ENCODE measurements at places on chromosomes 16 and 17.

GRCh38 chr17:76469076-76469990 lies 1.9 kb downstream of the AANAT start:
- DNase-seq, result no peak

- no peak for DNase-seq
These were observed 220.1 kb upstream of the GSE1 start for GRCh38 chr16:85392756-85393673.

GRCh38 chr16:31456988-31457360 lies 2.3 kb upstream of the ARMC5 start:
- no peak for DNase-seq

DNA sequence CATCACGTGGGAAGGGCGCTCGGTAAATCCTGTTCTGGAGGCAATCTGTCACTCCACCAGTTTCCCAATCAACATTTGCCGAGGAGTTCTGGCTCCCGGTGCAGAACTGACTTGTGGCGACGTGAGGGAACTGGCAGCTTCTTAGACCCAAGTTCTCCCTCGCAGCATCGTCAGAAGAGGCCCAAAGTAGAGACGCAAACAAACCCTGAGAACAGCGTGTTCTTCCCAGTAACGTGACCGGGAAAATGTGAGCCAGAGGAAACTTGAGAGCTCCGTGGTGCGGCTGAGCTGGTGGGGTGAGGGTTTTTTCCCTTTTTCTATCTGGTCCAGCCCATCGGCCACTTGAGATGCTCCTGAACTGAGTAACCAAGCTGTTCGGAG lies 158.9 kb upstream of the CACNG5 start:
- no peak for DNase-seq

- no peak for DNase-seq
These were observed 83.3 kb upstream of the C16orf82 start for GRCh38 chr16:26983426-26983825.

DNA sequence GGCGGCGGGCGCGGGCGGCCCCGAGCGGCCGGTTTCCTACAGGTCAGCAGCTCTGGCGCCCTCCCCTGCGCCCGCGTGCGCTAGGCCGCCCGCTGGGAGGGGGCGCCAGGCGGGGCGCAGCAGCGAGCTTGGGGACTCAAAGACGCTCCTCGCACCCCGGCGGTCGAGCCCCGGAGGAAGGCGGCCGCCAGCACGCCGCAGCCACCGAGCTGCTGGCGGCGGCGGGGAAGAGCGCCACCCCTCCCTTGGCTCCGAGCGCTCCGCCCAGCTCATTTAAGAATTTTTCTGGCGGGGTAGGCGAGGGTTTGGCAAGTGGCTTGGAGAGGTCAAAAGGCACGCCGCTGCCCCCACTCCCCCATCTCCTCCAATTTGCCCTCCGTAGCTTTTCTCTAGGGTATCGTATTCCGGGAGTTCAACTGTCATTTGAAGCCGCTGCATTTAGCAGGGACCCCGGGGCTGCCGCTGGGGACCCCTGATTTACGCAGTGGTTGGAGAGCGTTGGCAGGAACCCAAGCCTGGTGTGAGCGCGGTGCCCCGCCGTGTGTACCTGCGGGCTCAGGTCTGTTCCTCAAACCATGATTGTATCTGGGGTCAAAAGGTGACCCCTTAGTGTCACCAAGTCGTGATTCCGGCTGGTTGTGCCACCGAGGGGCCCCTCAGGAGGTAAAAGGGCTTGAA lies 59.5 kb upstream of the GSE1 start:
- DNase-seq, result no peak

DNA sequence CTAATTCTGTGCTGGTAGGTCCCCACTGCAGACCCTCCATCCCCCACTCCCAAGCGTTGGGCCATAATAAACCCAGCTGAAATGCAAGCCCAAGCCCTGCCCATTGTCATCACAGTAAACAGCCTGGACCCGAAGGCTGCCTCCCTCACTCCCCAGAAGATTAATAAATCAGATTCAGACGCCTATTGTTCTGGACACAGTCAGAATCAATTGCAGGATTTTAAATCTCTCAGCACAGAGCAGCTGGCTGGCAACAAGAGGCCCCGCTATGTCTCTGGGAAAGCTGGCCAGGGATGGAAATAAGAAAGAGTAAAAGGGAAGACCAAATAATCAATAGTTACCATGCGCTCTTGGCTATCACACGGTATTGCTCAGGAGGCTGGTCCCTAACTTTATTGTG lies 93.9 kb downstream of the C17orf67 start:
- DNase-seq, result no peak

DNA sequence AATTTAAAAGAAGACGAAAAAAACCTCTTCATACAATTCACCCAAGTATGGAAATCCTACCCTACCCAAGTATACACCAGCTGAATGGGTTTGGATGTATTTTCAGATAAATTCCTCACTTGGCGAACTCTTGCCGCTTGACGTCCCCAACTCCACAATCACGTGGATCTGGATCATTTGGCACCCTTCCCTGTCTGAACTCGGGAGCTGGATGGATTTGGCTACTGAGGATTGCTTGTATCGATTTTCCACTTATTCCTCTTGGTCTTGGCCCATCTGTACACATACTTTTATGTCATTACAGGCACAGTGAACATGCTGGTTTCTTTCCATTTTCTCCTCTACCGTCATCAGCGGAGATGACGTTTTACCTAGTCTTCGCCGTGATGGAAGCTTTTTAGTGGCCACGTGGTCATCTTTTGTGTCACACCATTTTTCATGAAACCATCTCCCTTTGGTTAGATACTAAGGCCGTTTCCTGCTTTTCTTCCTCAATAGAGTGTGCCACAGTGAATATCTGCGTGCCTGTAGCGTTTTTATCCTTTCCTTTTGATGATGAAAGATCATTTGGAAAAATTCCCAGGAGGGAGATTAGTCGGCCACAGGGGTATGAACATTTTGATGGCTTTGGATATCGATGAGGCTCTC lies 47.1 kb downstream of the CMIP start:
- DNase-seq, result peak; percentile 35

DNA sequence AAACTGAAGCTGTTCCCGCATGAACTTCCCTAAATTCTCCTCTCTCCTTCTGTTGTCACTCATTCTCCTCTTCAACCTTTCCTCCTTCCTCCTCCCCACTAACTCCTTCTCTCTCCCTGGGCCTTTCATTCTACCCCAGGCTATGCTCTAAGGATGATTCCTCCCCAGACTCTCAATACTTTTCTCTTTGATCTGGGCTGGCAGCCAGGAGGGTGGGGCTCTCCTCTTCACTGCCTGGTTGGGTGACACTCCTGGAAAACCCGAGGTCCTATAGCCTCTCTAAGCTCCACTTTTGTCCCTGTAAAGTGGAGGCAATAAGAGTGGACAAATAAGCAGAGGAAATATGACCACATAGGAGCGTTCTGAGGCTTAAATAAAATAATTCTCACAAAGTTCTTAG lies 46.2 kb downstream of the HSD17B2 start:
- DNase-seq, result no peak

DNA sequence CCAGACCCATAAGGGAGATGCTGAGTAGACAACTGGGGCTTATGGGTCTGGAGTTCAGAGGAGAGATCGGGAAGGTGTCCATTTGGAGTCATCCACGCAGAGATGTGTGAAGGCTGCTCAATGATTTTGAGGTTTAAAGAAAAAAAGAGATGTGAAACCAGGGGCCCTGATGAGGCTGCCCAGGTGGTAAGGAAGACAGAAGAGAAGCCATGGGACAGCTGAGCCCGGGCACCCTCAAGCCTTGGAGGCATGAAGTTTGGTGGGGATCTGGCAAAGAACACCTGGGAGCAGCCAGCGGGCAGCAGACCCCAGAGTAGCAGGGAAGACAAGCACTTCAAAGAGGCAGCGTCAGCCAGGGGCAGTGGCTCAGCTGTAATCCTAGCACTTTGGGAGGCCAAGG lies 20.8 kb upstream of the MYO15B start:
- no peak for DNase-seq

DNA sequence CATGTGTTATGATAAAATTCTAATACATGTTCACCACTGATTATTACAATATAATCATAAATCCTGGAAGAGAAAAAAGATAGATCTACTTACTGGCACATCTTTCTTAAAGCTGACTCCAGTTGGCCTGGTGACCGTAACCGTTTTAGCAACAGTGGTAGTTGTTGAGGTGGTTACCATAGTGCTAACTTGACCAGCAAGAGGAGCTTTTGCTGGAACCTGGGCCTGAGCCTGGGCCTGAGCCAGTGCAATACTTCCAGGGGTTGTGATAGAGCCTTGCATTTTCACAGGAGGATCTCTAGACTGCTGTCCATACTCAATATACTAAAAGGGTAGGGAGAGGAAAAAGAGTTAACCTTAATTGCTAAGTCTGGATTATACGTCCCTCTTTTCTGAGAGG lies 36.2 kb downstream of the SETD6 start:
- no peak for DNase-seq

- DNase-seq, result no peak
These were observed 17.3 kb downstream of the C17orf100 start for GRCh38 chr17:6668727-6669425.

- no peak for DNase-seq
These were observed 17.4 kb downstream of the WNT9B start for GRCh38 chr17:46868689-46869187.

- no peak for DNase-seq
These were observed 266.7 kb downstream of the ENGASE start for GRCh38 chr17:79341222-79341780.

DNA sequence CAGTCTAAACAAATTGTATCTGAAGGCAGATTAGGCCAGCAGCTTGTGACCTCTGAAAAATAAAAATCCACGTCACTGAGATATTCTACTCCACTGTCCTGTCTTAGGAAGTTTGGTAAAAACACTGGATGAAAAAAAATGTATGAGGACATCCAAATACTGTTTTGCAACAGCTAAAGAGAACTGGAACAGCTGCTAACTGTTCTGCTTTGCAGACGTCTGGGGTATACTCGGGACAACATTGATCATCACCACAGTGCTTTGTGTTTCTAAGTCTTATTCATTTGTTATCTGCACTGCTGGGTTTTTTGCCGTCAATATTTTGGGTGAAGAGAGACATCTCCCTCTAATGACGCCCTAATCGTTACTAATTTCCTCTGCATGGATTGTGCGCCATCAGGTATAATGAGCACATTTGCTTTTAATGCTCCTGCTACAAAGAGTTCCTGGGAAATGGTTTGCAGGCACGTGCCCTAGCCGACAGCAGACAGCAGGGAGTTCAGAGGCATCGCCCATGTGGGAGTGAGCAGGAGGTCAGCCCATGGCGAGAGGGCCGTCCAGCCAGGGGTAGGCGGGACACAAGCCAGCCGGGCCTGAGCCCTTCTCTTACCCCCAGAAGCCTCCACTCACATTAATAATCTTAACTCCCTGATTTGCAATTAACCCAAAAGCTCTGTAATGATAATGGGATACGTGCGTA lies 87.0 kb downstream of the CBLN1 start:
- no peak for DNase-seq

GRCh38 chr17:57373048-57373447 lies 116.7 kb downstream of the MSI2 start:
- no peak for DNase-seq

DNA sequence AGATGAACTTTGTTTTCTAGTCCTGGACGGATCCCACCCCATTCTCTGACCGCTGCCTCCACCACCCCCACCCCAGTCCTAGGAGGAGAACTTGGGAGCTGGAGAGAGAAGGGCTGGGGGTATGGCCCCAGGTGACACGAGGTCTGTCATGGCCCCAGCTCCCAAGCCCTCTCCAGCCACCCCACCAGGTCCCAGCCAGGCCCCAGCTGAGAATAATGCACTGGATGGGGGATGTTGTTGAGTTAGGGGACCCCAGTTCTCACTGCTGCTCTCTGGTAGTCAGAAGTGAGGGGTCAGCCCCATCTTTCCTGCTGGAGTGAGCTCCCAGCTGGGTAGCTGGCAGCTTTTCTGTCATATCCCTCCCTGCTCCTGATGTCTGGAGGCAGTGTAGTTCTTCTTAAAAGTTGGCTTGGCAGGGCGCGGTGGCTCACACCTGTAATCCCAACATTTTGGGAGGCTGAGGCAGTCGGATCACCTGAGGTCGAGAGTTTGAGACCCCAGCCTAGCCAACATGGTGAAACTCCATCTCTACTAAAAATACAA lies 4.6 kb upstream of the COL1A1 start:
- DNase-seq, result no peak

GRCh38 chr17:17606416-17607000 lies 15.0 kb upstream of the PEMT start:
- DNase-seq, result no peak

All from dermis blood vessel endothelial cell (primary cell).